Stimulated activated CD4-positive, alpha-beta T cell treated with anti-CD3 and anti-CD28 coated beads, Interleukin-1b, Interleukin-23, amount 100 ng/mL, for 1 hour (primary cell): ENCODE measurements at places on chromosomes 2 and 18.

DNA sequence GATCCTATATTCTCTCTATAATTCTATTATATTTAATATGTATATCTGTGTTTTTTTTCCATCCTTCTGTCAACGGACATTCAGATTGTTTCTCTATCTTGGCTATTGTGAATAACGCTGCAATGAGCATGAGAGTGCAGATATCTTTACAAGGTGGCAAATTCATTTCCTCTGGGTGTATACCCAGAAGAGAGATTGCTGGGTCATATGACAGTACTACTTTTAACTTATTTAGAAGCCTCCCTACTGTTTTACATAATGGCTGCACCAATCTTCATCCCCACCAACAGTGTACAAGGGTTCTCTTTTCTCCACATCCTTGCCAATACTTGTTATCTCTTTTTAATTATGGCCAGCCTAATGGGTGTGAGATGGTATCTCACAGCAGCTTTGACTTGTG lies 66.5 kb downstream of the TSPYL6 start:
- DNase-seq, result no peak

- DNase-seq, result no peak
These were observed 5.8 kb upstream of the MEIS1 start for GRCh38 chr2:66428986-66429612.

DNA sequence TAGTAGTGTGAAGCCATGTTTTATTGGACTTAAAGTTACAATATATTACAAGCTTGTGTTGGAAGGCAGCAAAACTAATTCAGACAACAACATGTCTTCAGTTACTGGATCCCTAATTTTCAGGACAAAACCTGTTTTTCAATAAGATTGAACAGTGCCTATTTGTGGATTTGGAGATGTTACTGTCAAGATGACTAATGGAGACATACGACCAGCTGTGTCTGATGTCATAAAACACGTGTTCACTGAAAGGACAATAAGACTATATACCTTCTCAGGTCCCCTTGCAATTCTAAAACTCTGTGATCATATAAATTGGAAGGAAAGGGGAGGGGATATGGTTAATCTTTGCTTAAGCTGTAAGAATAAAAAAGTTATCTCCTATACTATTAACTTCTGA lies 21.7 kb downstream of the METTL21A start:
- DNase-seq, result no peak

DNA sequence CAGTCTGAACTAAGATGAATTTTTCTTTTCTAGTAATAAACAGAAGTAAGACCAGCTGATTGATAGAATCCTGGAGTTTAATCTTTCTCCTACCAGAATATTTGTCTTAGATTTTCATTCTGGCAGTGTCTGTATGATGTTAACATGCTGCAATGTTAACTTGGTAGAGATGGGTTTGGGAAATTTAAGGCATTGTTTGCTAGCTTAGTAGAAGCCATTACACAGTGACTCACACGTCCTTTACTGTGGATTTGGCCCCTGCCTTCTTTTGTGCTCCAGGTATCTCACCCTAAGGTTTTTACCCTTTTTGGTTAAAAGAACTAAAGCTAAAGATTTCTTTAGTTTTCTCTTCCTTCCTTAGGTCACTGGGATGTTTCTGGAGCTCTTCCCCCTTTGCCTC lies 84.1 kb downstream of the SPTBN1 start:
- DNase-seq, result no peak

GRCh38 chr18:58263055-58263957 lies 219.3 kb downstream of the NEDD4L start:
- no peak for DNase-seq

DNA sequence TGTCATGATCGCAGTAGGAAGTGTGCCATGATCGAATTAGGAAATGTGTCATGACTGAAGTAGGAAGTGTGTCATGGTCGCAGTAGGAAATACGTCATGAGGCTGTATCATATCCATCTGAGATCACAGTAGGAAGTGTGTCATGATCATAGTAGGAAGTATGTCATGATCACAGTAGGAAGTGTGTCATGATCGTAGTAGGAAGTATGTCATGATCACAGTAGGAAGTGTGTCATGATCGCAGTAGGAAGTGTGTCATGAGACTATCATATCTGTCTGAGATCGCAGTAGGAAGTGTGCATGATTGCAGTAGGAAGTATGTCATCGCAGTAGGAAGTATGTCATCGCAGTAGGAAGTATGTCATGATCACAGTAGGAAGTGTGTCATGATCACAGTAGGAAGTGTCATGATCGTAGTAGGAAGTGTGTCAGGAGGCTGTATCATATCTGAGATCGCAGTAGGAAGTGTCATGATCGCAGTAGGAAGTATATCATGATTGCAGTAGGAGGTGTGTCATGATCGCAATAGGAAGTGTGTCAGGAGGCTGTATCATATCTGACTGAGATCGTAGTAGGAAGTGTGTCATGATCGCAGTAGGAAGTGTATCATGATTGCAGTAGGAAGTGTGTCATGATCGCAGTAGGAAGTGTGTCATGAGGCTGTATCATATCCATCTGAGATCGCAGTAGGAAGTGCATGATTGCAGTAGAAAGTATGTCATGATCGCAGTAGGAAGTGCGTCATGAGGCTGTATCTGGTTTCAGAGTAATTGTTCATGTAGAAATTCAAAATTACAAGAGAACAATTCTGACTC lies 56.4 kb upstream of the NFATC1 start:
- no peak for DNase-seq

- no peak for DNase-seq
These were observed 73.0 kb upstream of the RGPD5 start for GRCh38 chr2:109721135-109721534.

DNA sequence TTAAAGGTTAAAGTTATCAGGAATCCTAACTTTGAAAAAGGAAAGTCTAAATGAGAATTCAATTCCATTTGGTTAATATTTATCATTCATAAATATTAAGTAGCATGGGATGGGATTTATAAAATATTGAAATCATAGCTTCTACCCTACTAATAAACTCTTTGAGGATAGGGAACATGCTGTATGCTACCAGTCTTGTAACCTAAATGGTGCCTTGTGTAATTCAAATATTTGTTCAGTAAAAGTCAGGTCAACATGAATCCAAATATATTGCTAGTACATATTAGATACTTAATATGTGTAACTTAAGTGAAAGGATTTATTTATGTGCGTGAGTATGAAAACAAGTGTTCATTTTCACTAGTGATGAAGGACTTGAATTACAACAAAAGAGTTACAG lies 94.1 kb downstream of the CAMKMT start:
- no peak for DNase-seq

GRCh38 chr2:239163688-239164334 lies 237.0 kb downstream of the HDAC4 start:
- DNase-seq, result no peak
